ENCODE measurements at places on chromosomes 2 and 18.
A peak's percentile ranks its signal among the peaks of the same experiment; 100 is the strongest.

DNA sequence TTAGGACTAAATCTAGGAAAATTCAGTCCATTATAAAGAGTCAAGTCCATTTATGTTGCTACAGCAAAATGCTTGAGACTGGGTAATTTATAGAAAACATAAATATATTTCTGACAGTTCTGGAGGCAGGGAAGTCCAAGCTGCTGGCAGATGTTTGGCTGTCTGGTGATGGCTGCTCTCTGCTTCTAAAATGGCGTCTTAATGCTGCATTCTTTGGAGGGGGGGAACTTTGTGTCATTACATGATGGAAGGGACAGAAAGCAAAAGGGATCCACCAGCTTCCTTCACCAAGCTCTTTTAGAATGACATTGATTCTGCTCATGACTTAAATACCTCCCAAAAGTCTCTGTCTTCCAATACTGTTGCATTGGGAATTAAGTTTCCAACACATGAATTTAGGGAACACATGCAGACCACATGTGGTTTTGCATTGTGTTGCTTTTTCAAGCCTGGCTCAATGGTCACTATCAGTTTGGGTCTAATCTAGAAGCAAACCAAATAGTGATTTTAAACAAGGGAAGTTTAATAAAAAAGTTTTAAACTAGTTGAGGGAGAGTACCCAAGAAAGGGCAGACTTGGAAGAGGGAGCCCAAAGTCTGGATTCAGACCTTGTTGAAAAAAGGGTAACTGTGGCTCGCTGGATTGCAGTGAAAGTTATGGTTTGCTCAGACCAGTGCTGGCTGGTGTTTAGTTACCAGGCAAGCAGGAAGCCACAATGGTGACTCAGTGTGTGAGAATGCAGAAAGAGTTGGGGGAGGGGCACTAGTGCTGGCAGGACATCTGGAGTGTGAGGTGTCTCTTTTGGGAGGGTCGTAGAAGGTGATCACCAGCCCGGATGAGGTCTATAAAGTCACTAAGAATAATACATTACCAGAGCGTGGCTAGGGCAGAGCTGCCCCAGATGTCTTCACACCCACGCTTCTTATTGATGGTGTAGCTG, 30.8 kb downstream of the C18orf54 start:
- DNase-seq = peak; percentile 70

GRCh38 chr2:8586457-8587051, 95.3 kb upstream of the ID2 start:
- no peak for DNase-seq

GRCh38 chr18:26614374-26614773, 66.0 kb upstream of the KCTD1 start:
- no peak for DNase-seq

- no peak for DNase-seq
These were observed 14.8 kb downstream of the TWIST2 start for GRCh38 chr2:238862701-238863100.

DNA sequence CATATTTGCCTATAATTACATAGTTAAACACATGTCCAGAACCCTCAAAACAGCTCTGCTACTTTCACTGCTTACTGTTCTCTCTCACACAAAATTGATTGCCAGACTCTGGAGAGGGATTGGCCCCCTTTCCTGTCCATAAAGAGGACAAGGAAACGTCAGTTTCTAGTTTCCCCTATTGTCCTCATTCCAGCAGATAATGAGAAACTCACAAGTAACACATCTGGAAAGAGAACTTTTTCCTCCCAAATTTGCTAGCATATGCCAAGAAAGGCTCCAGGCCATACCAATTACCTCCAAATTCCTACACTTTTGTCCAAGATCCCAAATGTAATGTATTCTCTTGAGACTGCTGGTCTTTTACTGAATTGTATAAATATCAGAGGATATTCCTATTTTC, 200.5 kb downstream of the EXOC6B start:
- no peak for DNase-seq

- DNase-seq = no peak
These were observed 303.3 kb upstream of the GULP1 start for GRCh38 chr2:187988348-187988747.

GRCh38 chr18:51070545-51070944, 40.5 kb downstream of the SMAD4 start:
- no peak for DNase-seq

DNA sequence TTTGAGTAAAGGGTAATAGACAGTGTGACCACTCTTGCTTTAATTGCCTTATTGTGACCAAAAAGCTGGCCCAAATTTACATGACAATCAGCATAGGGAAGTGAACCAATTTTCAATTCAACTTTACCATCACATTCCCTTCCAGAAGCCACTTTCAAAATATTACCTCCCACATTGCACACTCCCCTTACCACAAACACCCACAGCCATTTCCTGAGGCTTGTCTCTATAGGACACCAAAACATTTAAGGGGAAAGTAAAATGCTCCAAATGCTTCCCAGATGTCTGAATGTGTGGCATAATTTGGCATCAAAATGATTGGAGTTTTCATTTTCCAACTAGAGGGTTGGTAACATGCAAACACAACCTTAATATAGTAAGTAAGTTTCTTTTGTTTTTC, 616.1 kb downstream of the SLC4A3 start:
- DNase-seq = no peak

GRCh38 chr2:18552351-18553077, 7.9 kb downstream of the RDH14 start:
- DNase-seq = no peak

DNA sequence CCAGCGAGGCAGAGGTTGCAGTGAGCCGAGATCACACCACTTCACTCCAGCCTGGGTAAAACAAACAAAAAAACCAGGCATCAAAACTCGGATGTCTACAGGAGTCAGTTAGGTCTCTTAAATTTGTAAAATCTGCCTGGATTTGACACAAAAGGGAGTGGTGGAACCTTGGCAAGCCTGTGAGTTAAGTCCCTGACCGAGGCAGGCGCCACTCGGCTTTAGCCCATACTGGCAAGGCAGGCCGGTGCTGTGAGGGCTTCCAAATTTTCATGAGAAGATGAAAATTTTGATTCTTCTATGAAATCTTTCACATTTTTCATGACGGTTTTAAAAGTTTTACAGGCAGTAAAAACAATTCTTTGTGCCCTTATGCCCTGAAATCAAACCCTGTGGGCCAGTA, 165.8 kb downstream of the FMNL2 start:
- no peak for DNase-seq

All from COLO829 (cell line).